ENCODE measurements at places on chromosomes 1 and 21.

GRCh38 chr1:179038528-179039281, 13.0 kb downstream of the FAM20B start:
- DNase-seq = peak; percentile 6

DNA sequence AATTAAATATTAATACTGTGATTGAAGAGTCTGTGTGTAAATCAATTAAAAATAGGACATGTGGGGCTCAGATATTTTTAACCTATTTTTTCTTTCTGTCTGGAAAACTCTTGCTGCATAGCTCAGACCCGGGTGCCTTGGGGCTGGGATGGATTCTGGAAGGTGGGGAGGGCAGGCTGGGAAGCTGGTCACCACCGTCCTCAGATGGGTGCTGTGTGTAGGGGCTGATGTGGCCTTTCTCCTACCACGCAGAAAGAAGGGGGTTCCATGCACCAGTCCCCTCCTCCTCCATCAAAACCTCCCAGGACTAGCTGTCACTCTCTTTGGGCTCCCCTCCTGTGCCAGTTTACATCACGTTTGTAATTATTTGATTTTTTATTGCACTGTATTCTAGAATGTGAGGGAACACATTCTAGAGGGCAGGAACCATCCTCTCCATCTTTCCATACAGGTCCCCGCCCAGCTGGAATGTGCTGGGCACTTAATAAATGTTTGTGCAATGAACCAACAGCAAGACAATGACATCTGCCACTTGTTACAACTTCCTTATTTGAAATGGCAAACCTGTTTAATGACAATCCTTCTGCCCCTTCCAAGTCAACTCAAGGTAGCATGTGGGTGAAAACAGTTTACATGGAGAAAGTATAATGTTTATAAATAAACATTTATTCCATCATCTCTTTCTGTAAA, 104.3 kb downstream of the EDEM3 start:
- no peak for DNase-seq

DNA sequence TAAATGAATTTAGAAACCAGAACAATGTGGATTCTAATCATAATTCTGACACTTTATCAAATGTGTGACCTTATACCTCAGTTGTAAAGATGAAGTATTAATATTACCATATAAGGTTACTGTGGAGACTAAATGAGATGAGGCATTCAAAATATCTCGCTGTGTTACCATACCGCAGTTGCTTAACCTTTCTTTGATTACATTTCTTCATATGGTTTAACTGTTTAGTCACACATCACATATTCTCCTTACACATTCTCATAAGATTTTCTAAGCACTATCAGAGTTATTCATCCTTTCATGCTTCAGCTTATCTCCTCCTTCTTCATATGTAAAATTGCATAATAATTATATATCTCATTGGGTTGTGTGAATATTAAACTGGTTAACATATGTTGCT, 88.9 kb downstream of the LRRC53 start:
- DNase-seq = peak; percentile 59

DNA sequence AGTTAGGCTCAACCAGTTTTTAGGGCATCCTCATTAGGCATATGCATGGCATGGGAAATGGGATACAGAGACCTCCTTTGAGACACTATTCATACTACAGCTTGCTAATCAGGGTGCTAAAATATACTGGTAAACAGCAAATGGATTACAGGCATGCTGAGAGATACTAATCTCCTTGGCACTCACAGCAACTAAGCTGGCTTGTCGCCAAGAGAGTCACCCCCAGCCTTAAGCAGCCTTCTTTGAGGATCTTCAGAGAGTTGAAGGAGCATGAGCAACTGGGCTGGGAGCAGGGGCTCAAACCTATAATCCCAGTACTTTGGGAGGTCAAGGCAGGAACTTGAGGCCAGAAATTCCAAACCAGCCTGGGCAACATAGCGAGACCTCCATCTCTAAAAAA, 120.1 kb upstream of the NR5A2 start:
- no peak for DNase-seq

GRCh38 chr1:28010969-28011368, 51.2 kb downstream of the XKR8 start:
- DNase-seq = no peak

DNA sequence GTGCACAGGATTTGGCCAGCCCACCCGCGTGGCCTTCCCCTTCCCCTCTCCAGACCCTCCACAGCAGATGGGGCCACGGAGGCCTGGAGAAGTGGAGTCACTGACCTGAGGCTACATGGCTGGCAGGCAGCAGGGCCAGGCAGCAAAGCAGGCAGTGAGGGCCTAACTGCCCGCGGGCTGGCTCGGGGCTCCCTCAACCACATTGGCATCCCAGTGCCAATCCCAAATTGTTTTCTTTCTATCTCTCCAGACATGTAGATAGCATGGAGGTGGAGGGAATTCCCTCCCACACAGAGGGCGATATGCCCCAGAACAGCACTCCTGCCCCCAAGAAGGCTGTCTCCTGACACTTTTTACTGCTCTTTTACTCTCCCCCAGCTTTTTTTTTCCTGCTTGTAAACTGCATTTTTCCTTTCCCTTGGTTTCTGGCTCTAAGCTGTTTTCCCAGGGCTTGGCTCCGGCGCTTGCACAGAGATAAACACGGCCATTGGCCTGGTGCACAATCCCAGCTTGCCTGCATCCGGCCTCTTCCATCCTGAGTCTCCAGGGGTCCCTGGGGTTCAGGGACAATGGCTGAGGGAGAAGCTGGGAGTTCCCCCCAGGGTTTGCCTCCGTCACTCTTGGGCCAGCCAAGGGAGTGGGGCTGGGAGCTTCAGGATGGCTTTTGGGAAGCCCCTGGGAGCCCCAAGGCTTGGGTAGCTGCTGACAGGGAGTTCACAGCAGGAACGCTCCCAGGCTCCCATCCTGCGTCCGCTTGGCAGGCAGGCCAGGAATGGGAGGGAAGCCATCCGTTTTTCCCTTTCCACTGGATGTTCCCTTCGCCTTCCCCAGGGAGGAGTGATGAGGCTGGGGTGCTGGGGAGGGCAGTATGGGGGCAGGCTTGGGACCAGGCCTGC, 7.0 kb downstream of the EPHX1 start:
- DNase-seq = peak; percentile 8

DNA sequence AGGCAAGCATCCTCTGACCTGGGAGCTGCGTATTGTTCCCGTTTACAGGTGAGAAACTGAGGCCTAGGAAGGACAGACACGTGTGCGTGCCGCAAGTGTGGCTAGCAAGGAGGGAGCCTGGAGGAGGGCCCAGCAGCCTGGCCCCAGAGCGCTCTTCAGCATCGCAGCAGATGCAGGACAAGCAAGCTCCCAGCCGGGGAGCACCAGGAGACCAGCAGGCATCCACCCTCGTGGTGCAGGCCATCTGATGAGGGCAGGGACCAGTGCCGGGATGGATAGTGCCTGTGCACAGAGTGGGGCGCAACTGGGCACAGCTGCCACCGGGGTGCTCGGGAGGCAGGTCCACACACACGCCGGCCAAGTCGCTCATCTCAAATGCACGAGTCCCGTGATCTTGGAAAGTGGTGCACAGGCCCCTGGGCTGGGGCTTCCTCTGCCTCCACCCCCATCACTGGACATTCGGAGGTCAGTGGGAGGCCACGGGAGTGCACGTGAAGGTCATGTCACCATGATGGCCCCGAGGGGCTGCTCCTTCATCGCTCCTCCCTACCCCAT, 55.1 kb downstream of the COL18A1 start:
- DNase-seq = no peak

DNA sequence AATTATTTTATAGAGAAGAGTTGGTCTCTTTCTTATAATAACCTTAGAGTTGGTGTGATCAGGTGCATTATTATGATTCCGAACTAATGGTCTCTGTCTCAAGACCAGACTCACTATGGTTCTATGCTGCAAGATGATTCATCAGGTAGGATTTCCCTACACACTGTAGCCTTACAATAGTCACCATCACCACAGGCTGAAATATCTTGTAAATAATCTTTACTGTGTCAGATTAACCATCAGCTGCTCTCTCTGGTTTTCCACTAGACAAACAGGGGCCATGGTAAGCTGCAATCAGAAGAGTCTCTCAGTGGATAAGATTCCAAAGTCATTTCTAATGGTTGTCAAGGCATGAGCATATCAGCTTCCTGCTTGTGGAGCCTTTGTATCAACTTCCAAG, 4.4 kb upstream of the GBP4 start:
- peak; percentile 85 for DNase-seq

- no peak for DNase-seq
Observed at GRCh38 chr1:53134042-53134485, 8.4 kb downstream of the SLC1A7 start.

GRCh38 chr1:22285549-22286396, 142.9 kb upstream of the WNT4 start:
- DNase-seq = no peak

DNA sequence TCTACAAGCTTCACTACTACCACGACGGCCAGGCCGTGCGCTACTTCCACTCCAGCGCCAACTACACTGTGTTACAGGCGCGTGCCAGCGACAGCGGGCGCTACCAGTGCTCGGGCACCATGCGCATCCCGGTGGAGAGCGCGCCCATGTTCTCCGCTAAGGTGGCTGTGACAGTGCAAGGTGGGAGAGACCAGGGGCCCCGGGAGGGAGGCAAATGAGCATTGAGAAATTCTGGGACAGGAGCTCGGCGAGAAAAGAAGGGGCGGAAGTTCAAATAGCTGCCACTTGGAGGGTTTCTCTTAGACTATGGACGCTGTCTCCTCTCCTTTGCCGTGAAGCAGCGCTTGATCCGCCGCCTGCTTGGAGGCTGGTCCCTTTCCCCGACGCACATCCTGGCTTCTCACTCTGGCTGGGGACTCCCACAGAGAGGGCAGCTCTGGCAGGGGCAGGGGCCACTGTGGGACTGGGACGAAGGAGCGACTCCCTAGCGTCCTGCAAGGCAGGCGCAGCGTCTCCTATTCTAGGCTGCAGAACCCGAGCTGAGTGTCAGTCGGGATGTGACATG, 4.6 kb downstream of the FCRLB start:
- DNase-seq = peak; percentile 62

All from fibroblast of skin of right biceps (primary cell).